ENCODE measurements at places on chromosomes 5 and 9.

- DNase-seq: no peak
These were observed 111.1 kb downstream of the RGS3 start for GRCh38 chr9:113574441-113575262.

DNA sequence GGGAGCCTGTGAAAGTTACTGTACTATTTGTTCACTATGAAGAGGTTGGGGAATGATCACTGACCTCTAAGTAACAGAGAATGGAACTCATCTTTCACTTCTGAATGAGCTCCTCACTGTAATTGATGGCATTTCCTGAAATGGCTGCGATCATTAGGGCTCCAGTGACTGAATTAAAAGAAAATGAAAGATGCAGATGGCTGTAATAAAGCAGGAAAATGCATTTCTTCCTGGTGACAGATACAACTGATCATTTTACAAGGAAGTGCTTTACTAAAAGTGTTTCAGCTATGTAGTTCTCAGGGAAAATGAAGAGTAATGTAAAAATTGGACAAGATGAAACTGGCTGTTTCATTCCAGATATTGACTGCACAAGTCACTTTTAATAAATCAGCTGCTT lies 1200.6 kb upstream of the NUDT12 start:
- no peak for DNase-seq

DNA sequence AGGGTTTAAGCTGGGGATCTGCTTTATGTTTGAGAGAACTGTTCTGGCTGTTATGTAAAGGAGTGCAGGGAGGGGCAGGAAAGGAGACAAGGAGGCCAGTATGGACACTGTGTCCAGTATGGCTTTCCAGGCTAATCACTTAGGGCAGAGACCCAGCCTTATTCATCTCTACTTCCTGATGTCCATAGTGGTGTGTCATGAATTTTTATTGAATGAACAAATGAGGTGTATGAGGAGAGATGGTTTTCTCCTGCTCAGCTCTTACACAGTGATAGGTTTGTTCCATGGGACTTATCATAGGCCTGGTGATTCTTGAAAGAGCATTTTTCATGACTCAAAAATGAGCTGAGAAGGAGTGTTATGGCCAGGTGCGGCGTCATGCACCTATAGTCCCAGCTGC lies 20.5 kb upstream of the FGFR4 start:
- DNase-seq: no peak

DNA sequence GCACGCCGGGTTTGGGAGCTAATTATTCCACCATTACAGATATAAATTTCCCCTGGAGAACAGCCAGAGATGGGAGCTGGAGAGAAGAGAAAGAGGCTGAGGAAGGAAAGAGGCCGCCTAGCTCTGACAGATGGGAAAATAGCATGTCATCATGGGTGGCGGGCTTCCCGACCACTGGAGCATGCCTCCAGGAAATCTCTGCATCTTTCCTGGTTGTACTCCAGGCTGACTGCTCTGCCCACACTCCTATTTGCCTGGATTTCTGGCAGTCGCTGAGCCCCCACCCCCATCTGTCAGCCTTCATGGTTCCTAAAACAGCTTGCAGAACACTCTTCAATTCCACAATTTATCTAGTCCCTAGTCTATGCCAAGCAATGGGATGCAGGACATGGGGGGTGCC lies 14.3 kb upstream of the GABRP start:
- DNase-seq: no peak

DNA sequence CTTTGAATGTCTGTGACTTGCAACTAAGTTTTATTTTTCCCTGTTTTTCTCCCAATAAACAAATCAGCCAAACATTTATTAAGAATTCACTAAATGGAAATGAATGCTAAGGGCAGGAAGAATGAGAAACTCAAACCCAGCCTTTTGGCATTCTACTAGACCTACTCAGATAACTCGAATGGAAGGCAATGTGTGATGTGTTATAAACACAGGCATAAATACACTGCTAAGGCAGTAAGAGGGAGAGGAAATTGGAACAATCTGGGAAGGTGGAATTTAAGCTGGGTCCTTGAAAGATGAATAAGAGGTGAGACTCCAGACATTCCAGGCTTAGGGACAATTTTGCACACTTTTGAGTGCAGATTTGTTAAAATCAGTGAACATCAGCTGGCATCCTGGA lies 34.7 kb downstream of the MARCHF3 start:
- DNase-seq: no peak

- DNase-seq: peak; percentile 59
These were observed 535 bp upstream of the NFIB start for GRCh38 chr9:14314424-14314928.

DNA sequence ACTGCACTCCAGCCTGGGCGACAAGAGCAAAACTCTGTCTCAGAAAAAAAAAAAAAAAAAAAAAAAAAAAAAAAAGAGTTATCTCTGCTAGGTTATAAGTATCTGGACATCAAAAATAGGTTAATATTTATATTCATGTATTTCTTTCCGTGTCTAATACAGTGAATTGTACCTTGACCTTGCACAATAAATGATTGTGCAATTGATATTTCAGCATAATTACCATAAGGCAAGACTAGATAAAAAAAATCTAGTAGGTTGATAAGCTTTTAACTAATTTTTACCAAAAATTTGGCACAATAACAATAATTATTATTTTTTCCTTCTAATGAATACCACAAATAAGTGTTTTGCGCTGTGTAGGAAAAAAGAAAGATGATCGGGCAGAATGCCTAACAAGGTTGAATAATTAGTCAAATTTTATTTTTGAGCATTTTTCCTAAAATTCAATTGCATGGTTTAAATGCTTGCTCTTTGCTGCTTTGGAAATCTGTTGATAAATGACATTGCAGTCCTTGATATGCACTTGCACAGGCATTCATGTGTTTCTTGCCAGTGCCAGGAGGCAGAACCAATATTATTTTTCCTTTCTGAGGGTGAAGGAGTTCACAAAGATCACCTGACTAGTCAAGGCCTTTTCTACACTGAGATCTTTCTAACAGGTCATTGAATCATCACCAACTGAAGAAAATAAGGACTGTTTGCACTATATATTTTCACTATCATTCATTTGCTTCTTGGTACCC lies 127.5 kb downstream of the ARRDC3 start:
- no peak for DNase-seq

GRCh38 chr5:19615071-19615470 lies 372.9 kb downstream of the CDH18 start:
- no peak for DNase-seq

GRCh38 chr9:5851445-5851844 lies 18.5 kb upstream of the ERMP1 start:
- no peak for DNase-seq

DNA sequence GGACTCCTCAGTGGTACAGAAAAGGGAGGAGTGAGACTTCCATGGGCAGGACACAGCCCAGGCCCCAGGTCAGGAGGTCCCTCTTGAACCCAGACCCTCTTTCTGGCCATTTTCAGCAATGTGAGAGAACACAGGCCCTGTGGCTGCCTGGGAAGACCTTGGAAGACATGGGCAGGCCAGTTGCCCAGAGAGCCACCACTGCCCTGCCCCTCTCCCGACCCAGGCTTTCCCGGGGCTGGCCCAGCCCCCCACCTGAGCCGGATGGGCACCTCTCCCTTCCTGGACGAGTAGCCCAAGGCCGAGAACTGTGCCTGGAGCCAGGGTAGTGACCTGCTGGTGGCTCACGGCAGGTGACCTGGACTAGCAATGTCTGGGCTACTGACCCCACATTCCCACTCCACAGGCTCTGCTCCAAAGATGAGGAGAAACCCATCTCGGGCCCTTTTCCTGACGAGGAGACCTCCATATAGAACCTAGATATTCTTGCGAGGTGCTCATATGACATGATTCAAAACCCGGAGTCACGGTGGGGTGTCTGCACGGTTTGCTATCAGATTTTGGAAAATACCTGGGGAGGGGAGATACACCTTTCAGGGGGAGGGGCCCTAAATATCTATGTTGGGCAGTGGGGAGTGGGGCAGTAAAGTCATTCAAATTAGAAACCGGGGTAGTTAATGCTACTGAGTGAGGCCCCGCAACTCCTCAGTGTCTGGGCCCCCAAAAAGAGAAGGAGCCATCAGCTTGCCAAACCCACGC lies 59.4 kb downstream of the ZNF354C start:
- DNase-seq: peak; percentile 19

- no peak for DNase-seq
These were observed 244.4 kb downstream of the CWC27 start for GRCh38 chr5:65013166-65013565.

DNA sequence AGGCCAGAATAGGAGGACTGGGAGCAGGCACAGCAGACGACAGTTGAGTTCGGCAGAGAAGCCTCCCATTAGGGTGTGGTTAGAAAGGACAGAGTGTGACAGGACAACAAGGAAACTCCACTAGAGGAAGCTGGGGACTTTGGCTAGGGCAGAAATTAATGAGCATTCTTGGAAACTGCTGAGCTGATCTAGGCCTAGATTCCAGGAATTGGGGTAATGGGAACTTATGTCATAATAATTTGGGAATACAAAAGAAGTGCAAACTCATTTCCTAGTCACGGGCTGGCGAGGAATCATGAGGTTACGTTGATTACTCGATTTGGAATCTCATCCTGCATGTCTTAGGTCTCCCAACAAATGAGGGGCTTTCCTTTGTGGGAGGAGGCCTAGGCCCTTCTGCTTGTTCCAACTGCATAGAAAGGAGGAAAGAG lies 144.6 kb upstream of the RPS23 start:
- no peak for DNase-seq

GRCh38 chr5:9337928-9338595 lies 207.8 kb downstream of the SEMA5A start:
- DNase-seq: no peak

- DNase-seq: no peak
These were observed 936 bp downstream of the PCDHGA6 start for GRCh38 chr5:141374627-141375026.

GRCh38 chr5:168893283-168893682 lies 314.1 kb upstream of the PANK3 start:
- no peak for DNase-seq

GRCh38 chr5:39017504-39017903 lies 56.7 kb downstream of the RICTOR start:
- no peak for DNase-seq

DNA sequence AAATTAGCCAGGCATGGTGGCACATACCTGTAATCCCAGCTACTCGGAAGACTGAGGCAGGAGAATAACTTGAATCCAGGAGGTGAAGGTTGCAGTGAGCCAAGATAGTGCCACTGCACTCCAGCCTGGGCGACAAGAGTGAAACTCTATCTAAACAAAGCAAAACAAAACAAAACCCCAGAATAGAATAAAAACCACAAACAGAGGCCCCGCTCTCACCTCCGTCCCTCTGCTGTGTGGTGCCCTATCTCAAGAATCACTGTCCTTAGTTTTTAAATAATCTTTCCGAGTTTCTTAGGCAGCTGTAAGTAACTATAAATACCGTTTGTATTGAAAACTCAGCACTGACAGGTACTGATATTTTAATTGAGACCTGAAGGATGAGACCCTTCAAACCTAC lies 42.7 kb upstream of the IER5L start:
- no peak for DNase-seq

DNA sequence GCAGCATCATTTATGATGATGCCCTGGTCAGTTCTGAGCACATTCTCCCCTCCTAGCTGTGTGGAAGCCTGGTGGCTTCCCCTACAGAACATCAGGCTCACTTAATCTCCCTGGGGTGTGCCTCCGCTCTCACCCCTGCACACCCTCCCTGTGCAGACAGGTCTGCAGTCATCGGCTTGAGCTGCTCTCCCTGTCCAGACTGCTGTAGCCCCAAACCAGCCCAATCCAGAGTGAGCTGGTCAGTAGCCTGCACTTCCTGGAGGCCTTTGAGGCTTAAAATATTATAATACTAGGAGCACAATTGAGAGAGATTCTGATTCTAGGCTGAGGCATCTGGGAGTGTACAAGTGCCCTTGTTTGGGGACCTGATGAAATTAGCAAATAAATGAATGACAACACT lies 60.2 kb downstream of the PPARGC1B start:
- no peak for DNase-seq

DNA sequence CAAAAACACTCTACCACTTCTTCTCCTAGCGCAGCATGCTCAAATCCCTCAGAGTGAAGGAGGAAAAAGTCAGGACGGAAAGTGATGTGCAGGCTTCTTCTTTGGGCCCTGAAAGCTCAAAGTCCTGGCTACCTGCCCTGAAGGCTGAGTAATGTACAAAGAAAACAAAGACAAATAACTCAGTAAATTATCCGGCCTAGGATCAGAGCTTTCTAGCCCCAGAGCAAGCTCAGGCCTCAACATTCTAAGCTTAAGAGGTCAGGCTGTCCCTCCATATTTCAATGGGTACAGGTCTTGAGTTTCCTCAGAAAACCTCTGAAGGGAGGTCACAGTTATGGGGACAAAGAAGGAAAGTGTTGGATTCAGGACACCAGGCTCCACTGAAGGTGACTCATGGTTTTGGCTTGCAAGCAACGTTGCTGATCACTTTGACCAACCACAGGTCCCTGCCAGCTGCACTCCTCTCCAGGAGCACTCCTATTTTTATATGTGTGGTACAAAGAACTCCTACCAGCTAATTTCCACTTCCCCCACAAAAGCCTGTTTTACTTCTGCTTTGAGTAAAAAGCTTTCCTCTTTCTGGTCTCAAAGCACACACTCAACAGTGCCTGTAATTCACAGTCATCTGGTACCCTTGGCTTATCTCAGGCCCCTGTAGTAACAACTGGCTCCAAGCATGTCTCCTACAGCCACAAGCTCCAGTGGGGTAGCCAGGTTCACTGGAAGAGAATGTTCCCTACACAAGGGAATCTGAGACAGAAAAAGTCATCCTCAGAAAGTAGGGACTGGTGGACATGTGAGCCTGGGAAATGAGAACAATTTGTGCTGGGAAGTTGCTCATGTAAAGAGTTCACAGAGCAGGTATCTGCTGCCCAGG lies 115.7 kb downstream of the UGCG start:
- DNase-seq: no peak

GRCh38 chr5:31182136-31182535 lies 11.3 kb upstream of the CDH6 start:
- DNase-seq: no peak

- no peak for DNase-seq
These were observed 22.0 kb upstream of the AK3 start for GRCh38 chr9:4762886-4763541.

DNA sequence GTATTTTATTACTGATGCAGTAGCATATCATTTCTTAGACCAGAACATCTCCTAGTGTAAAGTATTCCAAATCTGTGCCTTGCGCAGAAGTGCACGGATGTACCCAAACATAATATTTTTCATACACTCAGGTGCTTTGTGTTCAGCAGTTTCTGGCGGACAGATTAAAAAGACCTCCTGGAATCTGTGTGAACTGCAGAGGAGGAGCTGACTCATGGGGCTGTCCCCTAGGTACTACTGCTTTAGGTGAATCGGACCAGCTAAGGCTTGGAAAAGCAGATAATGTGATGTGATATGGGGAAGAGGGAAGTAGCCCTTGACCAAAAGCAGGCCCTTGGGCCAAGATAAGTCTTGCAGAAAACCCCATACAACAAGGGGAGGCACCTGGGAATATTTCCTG lies 310.1 kb downstream of the PLK2 start:
- DNase-seq: no peak

DNA sequence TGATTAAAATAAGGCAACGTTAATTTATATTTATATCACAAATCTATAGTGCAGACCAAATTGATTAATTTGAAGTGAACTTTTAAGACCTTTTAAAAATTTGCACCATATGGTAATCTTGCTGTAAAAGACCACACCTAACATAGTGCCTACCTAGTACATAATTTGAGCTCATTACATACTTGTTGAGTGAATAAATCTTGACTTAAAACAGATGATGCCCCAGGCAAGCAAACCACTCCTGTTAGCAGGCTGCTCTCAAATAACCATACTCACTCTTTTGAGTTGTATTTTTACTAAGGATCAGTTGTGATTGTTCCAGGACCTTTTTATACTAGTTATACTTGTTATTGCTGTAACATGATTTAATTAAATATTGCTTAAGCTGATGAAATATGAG lies 27.2 kb downstream of the CMYA5 start:
- no peak for DNase-seq

Data from mesothelial cell of epicardium (in vitro differentiated cells).